Activated CD4-positive, alpha-beta memory T cell treated with anti-CD3 and anti-CD28 coated beads, Interleukin-2, amount 10 ng/mL, durations not matched to agents 7 days and 5 days (primary cell): ENCODE measurements at places on chromosomes 12 and 14. TPM values are rescaled to one million over a fixed set of nuclear protein-coding genes. Genes with fewer than 3 reads are reported as not detected.

- H3K27me3 ChIP-seq = peaks cover 2% of the 10 kb centered on the region
- no peak overlapping the region for H3K4me3 ChIP-seq
- DNase-seq = no peak
- no peaks in the 10 kb centered on the region for H3K36me3 ChIP-seq
- no peak overlapping the region for H3K27ac ChIP-seq
- no peaks in the 10 kb centered on the region for H3K4me1 ChIP-seq
Observed at GRCh38 chr12:108237272-108237671, 101.8 kb downstream of the CMKLR1 start.

DNA sequence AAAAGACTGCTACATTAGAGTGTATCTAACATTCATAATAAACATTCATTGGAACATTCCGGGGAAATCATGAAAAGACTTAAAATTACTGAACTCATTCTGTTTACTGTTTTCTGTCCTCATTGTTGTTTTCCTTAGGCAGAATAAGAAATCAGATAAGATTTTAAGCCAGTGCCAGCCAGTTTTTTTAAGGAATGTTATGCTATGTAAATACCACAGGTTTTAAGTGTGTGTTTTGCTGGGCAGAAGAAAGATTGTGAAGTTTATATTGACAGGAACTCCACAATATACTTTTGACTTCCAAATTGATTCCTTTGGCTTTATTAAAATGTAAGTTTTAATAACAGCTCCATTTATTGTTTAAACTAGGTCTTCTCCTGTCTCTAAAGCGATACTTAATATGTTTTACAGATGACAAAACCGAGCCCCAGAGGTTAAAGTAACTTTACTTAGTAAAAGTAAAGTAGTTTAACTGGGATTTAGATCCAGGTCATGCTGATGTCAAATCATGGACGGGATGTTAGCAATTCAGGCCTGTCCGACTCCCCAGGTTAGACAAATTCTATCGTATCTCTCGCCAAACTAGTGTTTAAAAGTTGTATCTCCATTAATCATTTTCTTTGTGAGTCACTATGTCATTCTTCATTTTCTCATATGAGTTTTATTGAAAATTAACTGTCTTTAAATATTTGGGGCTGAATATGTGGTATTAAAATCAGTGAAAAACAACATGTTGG is 1.7 kb downstream of the LARP4 start:
- DNase-seq = no peak
- peaks cover 30% of the 10 kb centered on the region for H3K4me1 ChIP-seq
- peaks cover 7% of the 10 kb centered on the region for H3K36me3 ChIP-seq
- H3K27ac ChIP-seq = peak overlapping the region; percentile 91
- H3K4me3 ChIP-seq = peak overlapping the region; percentile 92

DNA sequence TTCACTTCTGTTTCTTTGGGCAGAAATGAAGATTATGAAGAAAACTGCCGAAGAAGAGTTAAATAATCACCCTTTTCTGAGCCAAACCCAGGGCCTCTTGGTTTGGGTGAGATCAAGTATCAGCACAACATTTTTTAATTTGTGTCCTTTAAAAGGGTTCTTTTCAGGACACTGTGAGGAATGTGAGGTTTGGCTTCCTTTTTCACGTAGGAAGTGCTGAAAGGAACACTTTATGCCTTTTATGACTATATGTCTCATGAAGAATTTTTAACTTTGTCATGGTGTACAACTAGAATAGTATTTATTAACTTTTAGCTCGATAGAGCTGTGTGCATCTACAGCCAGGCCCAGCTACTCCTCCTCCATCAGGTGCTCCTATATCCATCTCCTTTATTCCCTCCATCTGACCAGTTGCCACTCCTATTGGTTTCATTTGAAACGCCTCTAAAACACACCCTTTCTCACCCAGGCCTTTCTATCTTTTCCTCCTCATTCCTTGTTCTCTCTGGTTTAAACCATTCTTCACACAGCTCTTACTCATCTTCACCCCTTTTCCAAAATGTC is 103.6 kb upstream of the LRIG3 start:
- no peak for DNase-seq
- H3K27ac ChIP-seq = no peak overlapping the region
- no peaks in the 10 kb centered on the region for H3K27me3 ChIP-seq
- H3K4me3 ChIP-seq = no peak overlapping the region
- H3K36me3 ChIP-seq = no peaks in the 10 kb centered on the region
- H3K4me1 ChIP-seq = no peaks in the 10 kb centered on the region

- H3K36me3 ChIP-seq = no peaks in the 10 kb centered on the region
- H3K4me1 ChIP-seq = no peaks in the 10 kb centered on the region
Observed at GRCh38 chr14:74533576-74533975, 40.0 kb downstream of the ISCA2 start.

DNA sequence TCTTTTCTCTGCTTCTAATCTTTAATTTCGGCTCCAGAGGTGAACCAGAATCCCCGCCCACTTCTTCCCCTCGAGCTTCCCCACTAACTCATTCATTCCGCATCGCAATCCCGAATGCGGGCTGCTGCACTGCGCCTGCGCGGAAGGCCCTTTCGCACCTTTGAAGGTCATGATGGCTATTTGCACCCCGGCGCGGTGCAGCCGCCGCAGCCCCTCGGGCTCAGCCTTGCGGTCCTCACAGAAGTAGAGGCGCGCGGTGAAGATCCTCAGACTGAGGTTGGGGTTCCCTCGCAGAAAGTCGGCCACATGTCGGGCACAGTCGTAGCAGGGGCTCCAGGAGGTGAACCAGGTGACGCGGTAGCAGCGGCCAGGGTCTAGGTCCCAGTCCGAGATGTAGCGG is 7.6 kb downstream of the AICDA start:
- H3K27ac ChIP-seq = no peak overlapping the region
- H3K36me3 ChIP-seq = no peaks in the 10 kb centered on the region
- DNase-seq = no peak

DNA sequence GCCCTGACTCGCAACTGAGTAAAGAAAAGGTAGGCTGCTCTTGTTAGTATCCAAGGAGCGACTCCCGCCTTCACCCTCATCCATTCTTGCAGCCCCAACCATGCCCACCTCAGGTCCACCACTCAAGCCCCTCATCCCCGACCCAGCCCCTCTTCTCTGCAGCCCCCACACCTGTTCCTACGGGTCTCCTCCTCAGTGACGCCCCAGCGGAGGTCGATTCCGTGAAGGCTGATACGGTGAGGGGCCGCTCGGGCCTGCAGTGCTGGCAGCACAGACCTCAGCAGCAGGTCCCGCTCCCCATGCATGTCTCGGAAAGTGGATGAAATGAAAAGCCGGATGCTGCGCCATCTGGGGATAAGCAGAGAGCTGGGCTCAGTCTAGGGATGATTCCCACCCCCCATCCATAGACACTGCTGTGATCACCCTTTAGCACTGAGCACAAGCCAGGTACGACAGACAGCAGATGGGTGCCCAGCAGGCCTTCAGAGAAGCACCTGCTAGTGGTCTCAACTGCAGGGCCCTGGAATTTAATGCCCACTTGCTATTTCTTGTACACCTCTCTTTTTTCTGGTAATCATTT is 26.9 kb downstream of the TEP1 start:
- H3K4me1 ChIP-seq = peaks cover 2% of the 10 kb centered on the region
- no peaks in the 10 kb centered on the region for H3K27me3 ChIP-seq

DNA sequence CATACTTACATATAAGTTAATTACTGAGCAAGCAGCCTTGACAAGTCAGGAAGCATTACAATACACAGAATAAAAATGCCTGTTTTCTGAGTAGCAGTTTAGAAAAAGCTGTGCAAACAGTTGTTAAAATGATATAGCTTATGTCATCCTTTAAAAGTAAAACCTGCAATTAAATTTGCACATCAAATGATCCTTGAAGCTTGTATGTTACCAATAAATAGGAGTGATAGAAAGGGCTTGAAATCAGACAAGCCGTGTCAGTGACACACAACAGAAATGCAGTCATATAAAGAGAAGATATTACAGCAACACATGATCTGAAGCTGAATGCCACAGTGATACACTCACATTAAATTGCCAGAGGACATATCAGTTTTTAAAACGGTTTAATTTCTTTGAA is 70.0 kb downstream of the EPS8 start:
- H3K4me1 ChIP-seq = no peaks in the 10 kb centered on the region

GRCh38 chr14:22653012-22653621 is 9.0 kb upstream of the OR6J1 start:
- H3K4me3 ChIP-seq = no peak overlapping the region
- H3K27me3 ChIP-seq = no peaks in the 10 kb centered on the region
- H3K27ac ChIP-seq = no peak overlapping the region
- peak; percentile 54 for DNase-seq
- no peaks in the 10 kb centered on the region for H3K4me1 ChIP-seq

GRCh38 chr12:115886666-115887065 is 390.8 kb downstream of the MED13L start:
- H3K27ac ChIP-seq = no peak overlapping the region
- H3K27me3 ChIP-seq = no peaks in the 10 kb centered on the region
- H3K36me3 ChIP-seq = no peaks in the 10 kb centered on the region
- no peak overlapping the region for H3K4me3 ChIP-seq

- no peaks in the 10 kb centered on the region for H3K27me3 ChIP-seq
- no peak for DNase-seq
- no peaks in the 10 kb centered on the region for H3K4me1 ChIP-seq
- no peak overlapping the region for H3K4me3 ChIP-seq
- H3K27ac ChIP-seq = no peak overlapping the region
- H3K36me3 ChIP-seq = no peaks in the 10 kb centered on the region
Observed at GRCh38 chr12:95528431-95528830, 22.8 kb downstream of the USP44 start.

- H3K27me3 ChIP-seq = peaks cover 9% of the 10 kb centered on the region
- H3K27ac ChIP-seq = no peak overlapping the region
- no peak for DNase-seq
- H3K36me3 ChIP-seq = no peaks in the 10 kb centered on the region
- no peak overlapping the region for H3K4me3 ChIP-seq
Observed at GRCh38 chr14:95245334-95245733, 74.4 kb downstream of the CLMN start.

DNA sequence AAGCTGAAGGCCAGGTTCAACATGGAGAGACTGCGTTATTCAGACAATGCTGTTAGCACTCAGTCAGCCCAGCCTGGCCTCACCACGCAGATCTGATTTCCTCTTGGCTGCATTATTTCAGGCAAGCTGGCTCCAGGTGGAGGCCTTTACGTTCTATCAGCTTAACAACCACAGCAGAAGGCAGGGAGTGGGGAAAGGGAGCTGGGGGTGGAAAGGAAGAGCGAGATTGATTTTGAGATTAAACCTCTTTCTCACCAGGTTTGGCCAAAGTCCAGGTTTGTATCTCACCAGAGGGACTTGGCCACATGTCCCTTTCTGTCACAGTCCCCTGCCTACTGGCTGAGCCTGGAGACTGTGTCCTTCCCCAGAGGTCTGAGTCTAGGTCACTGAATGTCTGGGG is 543.7 kb upstream of the TMEM132C start:
- H3K4me1 ChIP-seq = no peaks in the 10 kb centered on the region
- H3K36me3 ChIP-seq = no peaks in the 10 kb centered on the region
- no peaks in the 10 kb centered on the region for H3K27me3 ChIP-seq
- no peak overlapping the region for H3K4me3 ChIP-seq

DNA sequence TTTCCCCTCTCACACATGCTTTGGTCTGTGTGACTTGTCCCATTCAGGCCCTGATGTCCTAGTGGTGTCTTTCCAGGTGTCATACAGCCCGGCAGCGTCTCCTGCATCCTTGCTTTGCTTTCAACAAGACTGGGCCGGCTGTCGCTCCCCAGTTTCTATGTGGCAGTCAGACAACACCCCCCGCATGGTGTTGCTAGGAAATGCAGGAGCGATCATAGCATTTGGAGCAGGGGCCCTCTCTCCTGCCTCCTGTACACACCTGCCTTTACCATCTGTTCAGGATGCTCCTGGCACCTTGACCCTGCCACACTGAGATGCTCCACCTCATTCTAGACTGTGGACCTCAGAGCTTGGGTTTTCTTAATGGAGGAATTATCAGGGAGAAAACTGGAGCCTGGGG is 29.5 kb downstream of the CACNA1C start:
- DNase-seq = no peak
- no peaks in the 10 kb centered on the region for H3K36me3 ChIP-seq
- no peak overlapping the region for H3K27ac ChIP-seq
- H3K27me3 ChIP-seq = peaks cover 19% of the 10 kb centered on the region
- H3K4me3 ChIP-seq = no peak overlapping the region

- H3K4me1 ChIP-seq = peaks cover 88% of the 10 kb centered on the region
- H3K27ac ChIP-seq = peak overlapping the region; percentile 90
- H3K36me3 ChIP-seq = peaks cover 95% of the 10 kb centered on the region
- no peaks in the 10 kb centered on the region for H3K27me3 ChIP-seq
Observed at GRCh38 chr14:22509036-22509709, 79.9 kb downstream of the DAD1 start.

- H3K36me3 ChIP-seq = peaks cover 4% of the 10 kb centered on the region
- H3K27me3 ChIP-seq = no peaks in the 10 kb centered on the region
- no peak for DNase-seq
- no peak overlapping the region for H3K4me3 ChIP-seq
- no peak overlapping the region for H3K27ac ChIP-seq
Observed at GRCh38 chr12:34386621-34387255, 364.4 kb downstream of the ALG10 start.

GRCh38 chr12:57838594-57839302 is 7.8 kb downstream of the CTDSP2 start:
- peaks cover 88% of the 10 kb centered on the region for H3K4me1 ChIP-seq
- H3K27ac ChIP-seq = peak overlapping the region; percentile 72
- peaks cover 8% of the 10 kb centered on the region for H3K36me3 ChIP-seq
- no peaks in the 10 kb centered on the region for H3K27me3 ChIP-seq

GRCh38 chr14:51129130-51129529 is 34.2 kb upstream of the TRIM9 start:
- DNase-seq = no peak
- H3K27me3 ChIP-seq = peaks cover 6% of the 10 kb centered on the region
- no peak overlapping the region for H3K4me3 ChIP-seq
- H3K36me3 ChIP-seq = no peaks in the 10 kb centered on the region
- no peak overlapping the region for H3K27ac ChIP-seq
- H3K4me1 ChIP-seq = no peaks in the 10 kb centered on the region

- H3K27me3 ChIP-seq = peaks cover 4% of the 10 kb centered on the region
- DNase-seq = no peak
- peak overlapping the region; percentile 1 for H3K4me3 ChIP-seq
- peaks cover 48% of the 10 kb centered on the region for H3K4me1 ChIP-seq
Observed at GRCh38 chr12:9948606-9949296, 16.6 kb upstream of the CLEC2A start.

GRCh38 chr14:53536446-53536845 is 383.3 kb upstream of the DDHD1 start:
- no peak overlapping the region for H3K27ac ChIP-seq
- no peaks in the 10 kb centered on the region for H3K4me1 ChIP-seq
- no peak for DNase-seq
- no peaks in the 10 kb centered on the region for H3K36me3 ChIP-seq
- no peaks in the 10 kb centered on the region for H3K27me3 ChIP-seq

OTUB2 gene
- 7.3 TPM for total RNA-seq

CLBA1 gene
- 0.38 TPM for total RNA-seq

MANSC4 gene
- total RNA-seq = not detected

PLCZ1 gene
- not detected for total RNA-seq

PLEKHG7 gene
- total RNA-seq = 0.18 TPM
